Stimulated activated CD8-positive, alpha-beta memory T cell treated with anti-CD3 and anti-CD28 coated beads, Interleukin-7, amount 100 ng/mL, for 1 hour (primary cell): ENCODE measurements at places on chromosomes 7 and 10.

DNA sequence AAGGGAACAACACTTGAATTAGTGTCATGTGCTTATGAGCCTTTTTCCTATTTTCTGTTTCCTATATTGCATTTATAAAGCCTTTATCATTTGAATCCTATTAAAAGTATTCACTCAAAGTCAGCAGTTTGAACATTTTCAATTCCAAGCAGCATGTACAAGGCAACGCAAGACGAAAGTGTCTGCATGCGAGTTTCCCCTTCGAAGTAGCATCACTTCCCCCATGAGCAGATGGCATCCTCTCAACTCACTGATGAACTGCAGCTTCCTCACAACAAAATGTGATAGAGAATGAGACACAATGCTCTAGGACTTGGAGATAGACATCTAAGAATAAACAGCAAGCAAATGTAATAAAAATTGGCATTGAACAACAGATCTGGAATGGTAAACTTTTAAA, 270.7 kb downstream of the PRPF18 start:
- no peak for DNase-seq

DNA sequence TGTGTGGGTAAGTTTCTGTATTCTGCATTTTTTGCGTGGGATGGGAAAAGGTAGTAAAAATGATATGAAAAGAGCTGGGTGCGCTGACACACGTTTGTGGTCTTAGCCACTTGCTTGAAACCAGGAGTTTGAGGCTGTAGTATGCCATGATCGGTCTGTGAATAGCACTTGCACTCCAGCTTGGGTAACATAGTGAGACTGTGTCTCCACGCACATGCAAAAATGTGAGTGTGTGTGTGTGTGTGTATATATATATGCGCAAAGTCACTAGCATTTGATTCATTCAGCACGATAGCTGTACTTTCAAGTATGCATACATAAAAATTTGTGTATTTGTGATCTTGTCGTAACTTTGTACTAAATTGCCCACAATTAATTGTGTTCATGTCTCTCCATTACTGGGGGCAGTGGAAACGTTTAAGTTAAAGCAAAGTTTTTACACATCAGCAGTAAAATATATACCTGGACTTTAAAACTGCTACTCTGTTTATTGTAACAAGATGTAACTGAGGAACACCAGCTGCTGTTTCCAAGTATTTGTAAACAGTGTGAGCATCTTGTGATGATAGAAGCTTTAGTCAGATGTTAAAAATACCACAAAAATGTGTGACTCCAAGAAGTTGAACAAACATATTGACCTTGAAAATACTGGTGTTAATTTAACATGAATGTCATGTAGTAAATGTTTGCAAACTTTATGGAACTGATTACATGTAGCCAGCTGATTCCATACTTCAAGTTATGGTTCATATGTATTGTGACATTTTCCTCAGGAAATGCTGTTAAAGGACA, 1.6 kb downstream of the ZRANB1 start:
- DNase-seq: no peak

DNA sequence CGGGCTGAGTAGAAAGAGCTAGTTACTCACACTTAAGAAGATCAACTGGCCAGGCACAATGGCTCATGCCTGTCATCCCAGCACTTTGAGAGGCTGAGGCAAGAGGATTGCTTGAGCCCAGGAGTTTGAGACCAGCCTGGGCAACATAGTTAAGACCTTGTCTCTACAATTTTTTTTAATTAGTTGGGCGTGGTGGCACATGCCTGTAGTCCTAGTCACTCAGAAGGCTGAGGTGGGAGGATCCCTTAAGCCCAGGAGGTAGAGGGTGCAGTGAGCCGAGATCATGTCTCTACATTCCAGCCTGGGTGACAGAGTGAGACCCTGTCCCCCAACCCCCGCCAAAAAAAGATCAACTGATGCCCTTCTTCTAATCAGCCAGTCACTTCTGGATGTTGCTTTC, 74.6 kb upstream of the ATP6V0A4 start:
- DNase-seq: no peak

- no peak for DNase-seq
Measured at GRCh38 chr7:36048141-36048901, 104.7 kb upstream of the EEPD1 start.

DNA sequence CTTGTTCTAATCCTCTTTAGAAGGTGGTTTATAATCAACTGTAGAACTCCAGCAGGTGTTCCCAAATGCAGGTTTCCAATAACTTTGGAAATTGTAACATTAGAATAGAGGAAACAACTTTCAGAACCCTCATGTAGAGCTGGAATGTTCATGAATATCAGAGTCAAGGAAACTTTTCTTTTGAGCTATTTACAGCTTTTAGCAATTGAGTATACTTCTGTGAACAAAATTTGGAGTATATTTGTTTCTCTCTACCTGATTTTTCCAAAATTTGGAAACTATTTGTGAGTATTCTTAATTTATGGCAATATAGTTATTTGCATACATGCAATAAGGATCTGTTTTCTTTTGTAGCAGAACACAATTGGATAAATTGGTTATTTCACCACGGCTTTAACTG, 2.8 kb upstream of the CFAP43 start:
- no peak for DNase-seq

DNA sequence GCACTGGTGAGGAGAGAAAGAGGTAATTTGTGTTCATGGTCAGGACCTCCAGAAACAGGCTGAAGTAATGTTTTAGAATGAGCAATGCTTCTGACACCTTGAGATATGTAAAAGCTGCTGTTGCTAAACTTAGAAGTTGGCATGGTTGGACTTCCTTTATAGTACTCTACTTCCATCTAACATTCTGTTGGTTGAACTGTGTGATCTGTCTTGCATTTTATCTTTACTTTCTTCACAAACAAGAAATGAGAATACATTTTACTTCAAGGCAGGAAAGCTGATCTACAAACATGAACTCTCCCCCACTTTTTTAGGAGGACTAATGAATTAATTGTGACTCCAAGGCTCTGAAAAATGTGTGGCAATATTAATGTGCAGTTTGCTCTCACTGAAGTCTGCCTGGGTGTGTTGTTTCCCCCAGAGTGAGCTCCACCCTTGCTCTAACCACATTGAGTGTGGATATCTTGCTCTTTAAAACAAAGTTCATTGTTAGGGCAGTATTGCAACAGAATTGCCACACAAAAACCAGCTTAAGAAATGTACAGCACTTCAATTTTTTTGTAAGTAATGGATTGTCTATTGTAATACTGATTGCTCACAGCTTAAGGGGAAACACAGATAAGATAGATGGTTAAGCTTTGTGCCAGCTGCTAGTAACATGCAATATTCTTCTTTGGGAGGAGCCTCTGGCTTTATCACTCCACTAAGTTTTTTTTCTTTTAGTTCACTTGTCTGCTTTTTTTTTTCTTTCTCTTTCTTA, 69.0 kb downstream of the ADD3 start:
- DNase-seq: no peak

DNA sequence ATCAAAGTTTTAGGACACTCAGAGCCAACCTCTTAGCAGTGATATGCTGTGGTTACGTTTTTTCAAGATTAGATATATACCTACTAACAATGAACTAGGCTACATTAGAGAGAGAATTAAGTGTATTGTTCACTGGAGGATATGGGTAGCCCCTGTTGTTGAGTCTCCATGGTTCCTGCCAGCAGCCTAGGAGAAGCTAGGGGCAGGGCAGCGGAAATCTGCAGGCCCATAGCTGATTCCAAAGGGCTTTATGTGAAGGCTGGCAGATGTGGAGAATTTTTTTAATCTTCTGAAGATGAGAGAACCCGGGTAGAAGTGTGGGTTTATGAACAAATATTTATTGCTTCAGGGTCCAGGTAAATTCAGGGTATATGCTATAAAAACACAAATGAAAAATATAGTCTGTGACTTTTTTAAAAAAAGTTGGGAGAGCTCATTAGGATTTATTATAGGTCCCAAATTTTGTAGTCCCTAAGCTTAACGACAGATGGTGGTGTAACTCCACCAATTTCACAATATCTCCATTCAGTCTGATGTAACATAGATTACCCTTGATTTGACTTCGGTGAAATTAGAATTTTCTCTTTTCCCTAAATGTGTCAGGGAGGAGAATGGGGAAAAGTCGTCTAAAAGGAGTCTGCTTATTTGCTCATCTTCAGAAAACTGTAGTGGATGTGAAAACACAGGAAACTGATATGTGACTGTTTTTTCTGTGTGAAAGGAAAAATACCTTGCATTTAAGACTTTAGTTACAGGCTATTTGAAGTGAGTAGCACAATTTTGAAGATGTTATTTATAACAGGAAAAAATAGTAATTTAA, 163.0 kb upstream of the PPP1R3A start:
- no peak for DNase-seq

- no peak for DNase-seq
Measured at GRCh38 chr10:14613588-14613920, 161.1 kb downstream of the FAM107B start.
